NCI-H1417 (cell line): ENCODE measurements at places on chromosomes 5 and 9.

- no peak for DNase-seq
Observed at GRCh38 chr5:31859096-31859495, 220.2 kb downstream of the PDZD2 start.

GRCh38 chr9:137299938-137300337 is 2.1 kb downstream of the NRARP start:
- DNase-seq, result peak; percentile 61

DNA sequence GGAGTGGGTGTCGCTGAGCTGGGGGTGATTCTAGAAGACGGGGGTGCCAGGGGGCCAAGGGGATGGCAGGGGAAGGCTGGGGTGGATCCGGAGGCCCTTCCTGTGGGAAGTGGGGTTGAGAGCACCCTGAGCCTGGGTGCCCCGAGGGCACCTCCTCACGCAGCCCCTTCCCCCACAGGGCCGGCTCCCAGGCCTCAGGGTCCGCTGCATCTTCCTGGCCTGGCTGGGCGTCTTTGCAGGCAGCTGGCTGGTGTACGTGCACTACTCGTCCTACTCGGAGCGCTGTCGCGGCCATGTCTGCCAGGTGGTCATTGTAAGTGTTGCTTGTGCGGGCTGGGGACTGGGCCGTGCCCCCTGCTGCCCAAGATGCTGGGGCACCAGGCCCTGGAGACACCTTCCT is 5.0 kb downstream of the DIPK1B start:
- no peak for DNase-seq

DNA sequence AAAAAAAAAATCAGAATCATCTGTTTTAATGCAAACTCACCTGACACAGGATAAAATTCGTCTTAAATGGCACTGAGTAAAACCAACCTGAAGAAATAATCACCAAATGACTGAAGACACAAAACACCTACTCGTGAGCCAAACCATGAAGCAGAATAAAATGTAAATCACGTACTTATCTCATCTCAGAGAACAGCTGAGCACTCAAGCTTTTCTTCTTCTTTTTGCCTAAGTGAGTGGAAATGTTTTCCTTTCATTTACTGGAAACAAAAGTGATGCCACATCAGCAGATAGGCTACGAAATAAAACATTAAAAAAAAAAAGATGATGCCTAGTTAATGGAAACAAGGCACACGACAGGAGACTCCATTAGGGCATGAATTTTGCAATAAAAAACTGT is 36.4 kb downstream of the ATPSCKMT start:
- peak; percentile 87 for DNase-seq

DNA sequence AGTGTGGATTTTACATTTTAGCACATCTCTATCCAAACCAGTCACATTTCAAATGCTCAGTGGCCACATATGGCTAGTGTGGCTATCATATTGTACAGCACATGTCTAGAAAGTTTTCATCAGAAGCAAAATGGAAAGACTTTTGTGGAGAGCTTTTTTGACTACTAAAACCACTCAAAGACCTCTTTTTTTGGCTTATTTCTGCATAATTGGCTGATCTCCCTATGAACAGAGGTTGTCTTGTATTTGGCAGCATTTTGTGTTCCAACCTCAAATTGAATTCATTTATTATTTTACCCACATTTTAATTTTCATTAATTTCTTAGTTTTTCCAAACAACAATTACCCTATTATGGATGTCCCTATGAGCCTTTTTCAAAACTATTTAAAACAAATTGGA is 395.7 kb downstream of the TLE1 start:
- no peak for DNase-seq

- no peak for DNase-seq
Observed at GRCh38 chr5:51977014-51977413, 593.8 kb downstream of the ISL1 start.
